ENCODE measurements at places on chromosomes 11 and 22.

GRCh38 chr11:45659818-45660160, 5.6 kb downstream of the CHST1 start:
- no peak for DNase-seq

DNA sequence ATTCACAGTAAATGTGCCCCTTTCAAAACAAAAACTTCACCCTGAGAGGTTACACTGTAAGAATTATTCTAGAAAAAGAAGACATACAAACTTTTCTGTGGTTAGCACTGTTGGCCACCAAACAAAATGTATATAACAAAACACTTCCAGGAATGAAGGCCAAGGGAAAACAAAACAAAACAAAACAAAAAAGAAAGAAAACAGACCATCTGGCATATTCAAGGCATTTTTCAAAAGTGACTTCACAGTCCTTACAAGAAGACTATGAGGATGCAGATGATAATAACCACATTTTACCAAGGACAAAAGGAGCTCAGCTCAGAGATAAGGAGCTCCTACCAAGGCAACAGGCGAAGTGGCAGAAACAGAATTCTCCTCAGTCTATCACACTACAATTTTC, 24.9 kb downstream of the CTSC start:
- DNase-seq = no peak

DNA sequence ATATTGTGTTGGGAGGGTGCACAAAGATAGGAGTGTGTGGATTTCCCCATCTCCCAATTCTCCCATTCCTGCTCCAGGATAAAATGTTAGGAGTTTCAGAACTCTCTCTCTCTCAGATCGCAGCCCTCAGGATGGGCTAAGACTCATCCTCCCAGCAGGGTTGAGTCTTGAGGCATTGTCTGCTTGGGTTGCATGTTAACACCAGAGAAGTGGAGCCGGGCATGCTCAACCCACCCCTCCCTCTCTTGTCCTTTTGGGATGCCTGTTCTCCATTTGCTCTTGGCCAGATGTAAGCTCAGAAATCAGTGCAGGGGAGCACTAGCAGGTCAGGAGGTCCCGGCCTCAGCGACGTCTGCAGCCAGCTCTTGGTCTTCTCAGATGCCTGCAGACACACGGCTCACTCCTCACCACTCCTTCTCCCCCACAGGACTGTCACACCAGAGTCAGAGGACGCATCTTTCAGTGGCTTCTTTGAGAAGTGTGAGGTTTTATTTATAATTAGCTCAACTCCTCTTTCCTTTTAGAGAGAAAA, 1456.5 kb downstream of the TBC1D22A start:
- no peak for DNase-seq

DNA sequence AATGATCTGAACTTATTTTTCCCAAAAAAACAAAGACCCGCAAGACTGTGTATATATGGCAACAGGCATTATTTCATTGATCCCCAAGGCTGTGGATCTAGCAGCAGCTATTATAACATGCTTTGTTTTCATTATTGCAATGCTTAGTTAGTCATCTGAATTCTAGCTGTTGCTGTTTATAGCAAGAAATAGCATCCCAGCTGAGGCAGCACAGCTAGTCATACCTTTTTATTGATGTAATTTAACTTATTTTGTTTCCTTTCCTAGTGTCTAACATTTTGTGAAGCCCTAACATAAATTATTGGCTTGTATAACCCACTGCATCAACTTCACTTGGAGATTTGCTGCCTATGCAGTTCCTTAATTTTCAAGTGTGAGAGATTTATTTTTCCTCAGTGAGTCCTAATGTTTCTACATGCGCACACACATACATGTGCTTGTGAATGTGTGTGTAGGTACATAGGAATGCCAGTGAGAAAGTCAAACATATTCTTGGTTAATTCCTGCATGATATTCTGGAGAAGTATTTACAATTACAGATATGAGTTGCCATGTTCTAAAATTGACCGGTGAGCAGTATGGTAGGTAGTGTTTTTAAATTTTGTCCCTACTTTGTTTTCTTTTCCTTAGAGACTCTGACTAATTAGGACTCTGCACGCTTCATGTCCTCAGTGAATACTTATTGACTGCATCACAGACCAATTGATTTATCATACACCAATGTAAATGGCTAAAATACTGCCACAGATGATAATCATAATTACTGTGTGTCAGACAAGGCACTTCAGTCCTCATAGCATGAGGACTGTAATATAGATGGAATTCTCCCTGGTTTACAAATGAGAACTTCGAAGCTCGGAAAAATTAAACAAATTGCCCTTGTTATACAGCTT, 119.3 kb downstream of the WNT11 start:
- no peak for DNase-seq

- DNase-seq = no peak
Measured at GRCh38 chr11:5992604-5993251, 5.9 kb upstream of the OR52L1 start.

Measured in activated naive CD4-positive, alpha-beta T cell treated with Interleukin-2 at 50 U/mL for 16 hours (primary cell).